ENCODE measurements at places on chromosomes 4 and X.

DNA sequence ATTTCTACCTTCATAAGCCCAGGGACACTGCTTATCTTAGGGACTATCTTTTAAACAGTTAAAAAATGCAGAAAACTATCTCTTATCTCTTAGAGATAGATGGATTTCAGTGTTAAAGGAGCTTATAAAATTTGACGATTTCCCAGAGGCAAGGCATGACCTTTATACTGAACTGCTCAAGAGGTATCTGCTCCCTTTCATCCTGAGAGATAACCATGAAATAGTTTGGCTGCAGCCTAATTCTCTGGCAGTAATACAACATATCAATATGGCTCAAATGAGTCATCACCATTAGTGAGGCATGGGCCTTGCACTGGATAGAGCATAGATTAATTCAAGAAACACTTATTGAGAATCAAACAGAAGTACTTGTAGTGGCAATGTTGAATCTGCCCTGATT lies 348.2 kb upstream of the GRIA3 start:
- DNase-seq, result no peak

DNA sequence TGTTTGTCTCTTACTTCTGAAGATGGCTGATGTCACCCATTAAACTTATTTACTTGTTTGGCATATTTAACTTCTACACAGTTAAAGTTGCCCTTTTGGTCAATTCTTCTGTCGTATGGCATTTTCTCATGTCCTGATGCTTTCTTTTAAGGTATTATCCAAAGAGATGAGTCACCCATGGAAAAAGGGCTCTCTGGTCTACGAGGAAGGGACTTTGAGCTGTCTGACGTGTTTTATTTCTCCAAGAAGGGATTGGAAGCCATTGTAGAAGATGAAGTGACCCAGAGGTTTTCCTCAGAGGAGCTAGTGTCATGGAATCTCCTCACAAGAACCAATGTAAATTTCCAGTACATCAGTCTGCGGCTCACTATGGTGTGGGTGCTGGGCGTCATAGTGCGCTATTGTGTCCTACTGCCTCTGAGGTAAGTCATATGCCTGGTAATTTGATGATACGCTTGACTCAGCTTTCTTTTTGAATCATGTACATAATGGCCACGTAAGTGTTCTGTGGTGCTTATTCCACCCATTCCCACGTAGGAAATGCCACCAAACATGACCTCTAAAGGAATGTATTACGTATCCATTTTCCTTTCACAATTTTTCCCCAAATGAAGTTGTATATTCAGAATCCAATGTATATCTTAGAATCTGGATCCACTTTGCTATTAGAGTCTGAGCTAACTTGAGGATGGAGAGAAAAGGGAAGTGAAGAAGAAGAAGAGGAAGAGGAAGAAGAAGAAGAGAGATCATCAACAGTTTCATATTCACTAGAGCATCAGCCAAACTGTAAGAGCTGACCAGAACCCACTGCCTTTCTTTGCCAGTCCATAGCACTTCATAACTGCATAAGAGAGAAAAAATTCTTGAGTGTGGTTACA lies 45.7 kb downstream of the GPAT3 start:
- DNase-seq, result no peak

DNA sequence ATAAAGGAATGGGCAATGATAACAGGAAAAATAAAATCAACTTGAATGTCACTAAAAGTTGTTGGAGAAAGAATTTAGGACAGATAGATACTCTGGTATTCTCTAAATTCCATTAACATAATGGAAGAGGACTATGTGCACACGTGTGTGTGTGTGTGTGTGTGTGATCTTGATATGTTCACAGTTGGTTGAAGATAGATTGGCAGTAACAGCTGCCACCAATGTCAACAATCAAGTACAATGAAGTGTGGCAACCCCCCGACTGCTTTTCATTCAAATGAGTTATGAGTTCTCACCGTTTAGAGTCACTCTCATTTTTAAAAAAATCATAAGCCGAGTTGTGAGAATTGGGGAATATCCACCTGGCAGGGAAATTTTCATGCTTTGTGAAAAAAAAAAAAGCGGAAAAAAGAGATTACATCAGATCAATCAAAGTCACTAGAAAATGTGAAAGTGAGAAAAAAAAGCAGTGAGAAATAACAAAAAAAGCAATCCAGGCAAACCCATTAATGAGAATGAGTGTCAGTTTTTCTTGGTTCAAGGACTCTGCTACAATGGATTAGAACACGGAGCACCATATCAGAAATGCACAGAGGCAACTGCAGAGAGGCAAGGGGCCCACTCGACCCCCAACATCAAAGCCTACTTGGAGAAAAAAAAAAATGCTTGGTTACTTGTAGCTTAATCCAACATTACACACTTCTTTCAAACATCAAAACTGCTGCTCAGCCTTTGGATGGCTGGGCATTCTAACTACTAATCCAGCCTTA lies 414.9 kb upstream of the PITX2 start:
- DNase-seq, result no peak

- DNase-seq, result no peak
These were observed 415.9 kb downstream of the BCOR start for GRCh38 chrX:39681885-39682284.

- DNase-seq, result no peak
These were observed 80.8 kb upstream of the ANK2 start for GRCh38 chr4:112968451-112969159.

- DNase-seq, result no peak
These were observed 63.6 kb upstream of the TSPAN5 start for GRCh38 chr4:98722000-98722399.

DNA sequence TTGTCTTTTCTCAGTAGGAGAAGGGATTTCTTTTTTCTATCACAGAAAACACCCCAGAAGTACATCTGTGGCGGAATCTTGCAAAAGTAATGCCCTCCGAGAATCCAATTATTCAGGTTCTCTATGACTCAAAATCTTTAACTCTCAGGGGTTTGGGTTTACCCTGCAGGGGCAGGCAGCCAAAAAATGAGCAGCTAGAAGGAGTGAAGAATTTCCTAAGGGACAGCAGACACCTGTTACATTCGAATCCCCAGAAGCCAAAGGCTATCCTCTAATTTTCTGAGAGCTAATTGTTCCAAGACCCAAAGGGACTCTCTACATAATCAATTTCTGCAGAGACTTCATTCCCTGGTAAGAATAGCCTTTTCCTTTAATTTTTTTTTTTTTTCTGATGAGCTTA lies 27.5 kb upstream of the CBR4 start:
- no peak for DNase-seq

DNA sequence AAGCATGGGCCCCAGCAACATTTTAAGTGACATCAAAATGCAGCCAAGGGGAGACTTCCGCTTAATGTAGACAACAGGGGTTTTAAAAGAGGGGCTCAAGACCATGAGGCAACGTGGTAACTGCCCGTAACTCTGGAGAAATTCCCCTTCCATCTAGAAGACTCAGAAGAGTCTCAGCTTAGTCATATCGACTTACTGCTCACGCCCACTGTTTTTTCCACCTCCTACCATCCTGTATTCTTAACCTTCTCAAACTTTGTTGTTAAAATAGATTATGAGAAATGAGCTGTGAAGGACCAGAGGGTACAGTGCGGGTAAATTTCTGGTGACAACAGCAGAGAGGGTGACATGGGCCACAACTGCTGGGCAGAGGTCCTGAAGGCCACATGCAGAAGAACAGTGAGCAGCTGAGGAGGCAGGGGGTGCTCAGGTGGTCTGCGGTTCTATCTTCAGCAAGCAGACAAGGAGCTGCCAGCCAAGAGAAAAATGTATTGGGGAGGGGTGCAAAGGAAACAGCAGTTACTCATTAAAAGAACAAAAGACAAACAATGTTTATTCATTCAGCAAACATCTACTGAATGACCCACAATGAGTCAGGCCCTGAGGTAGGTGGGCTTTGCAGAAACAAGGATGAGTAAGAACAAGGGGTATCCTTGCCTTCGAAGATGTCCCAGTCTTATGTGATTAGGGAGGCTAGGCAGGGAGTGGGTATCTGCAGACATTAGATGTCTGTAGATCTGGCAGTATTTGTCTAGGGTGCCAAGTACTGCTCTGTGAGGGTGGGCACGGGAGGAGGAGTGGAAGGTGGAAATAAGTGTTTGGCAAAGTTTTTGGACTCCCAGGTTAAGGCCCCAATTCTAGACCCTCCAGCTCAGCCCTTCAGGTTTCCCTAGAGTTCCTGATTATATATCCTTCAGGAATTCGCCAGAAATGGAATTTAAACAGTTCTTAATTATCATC lies 175.3 kb downstream of the TSPAN5 start:
- DNase-seq, result no peak

DNA sequence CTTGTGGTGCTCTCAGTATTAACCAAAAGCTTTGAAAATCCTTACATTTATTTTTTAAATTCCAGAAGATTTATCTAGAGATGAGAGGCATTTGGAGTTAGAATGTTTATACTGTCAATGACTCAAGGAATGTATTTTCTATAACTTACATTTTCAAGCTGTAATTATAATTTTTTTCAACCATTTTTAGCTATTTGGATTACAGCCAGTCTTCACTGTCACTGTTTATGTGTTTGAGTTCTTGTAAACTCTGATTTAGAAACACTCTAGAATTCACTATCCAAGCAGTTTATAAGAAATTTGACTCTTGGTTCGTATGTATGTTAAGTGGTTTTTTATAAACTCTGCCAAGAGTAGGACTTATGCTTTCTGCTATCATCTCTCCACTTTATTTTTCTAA lies 36.7 kb upstream of the GUCY1A1 start:
- DNase-seq, result no peak

GRCh38 chr4:109879081-109879480 lies 31.2 kb downstream of the LRIT3 start:
- no peak for DNase-seq

GRCh38 chr4:119810001-119810400 lies 181.4 kb upstream of the PDE5A start:
- DNase-seq, result no peak

DNA sequence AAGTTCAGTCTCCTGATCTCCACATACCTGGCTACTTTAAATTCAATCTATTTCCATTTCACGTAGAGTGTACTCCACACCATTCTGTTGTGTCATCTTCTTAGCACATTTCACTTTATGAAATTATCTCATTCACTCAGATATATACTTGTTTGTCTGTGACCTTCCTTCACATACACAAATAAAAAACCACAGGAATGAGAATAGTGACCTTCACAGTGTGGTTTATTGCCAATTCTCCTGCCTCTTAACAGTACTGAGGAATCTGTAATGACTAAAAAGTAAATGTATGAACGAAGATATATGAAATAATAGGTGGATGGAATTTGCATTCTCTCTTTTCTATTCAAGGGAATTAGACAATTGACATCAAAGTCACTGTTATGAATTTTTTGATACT lies 183.9 kb upstream of the PCDH7 start:
- no peak for DNase-seq

GRCh38 chr4:40990236-40990898 lies 224.0 kb downstream of the APBB2 start:
- DNase-seq, result no peak

- no peak for DNase-seq
These were observed 343 bp downstream of the DACH2 start for GRCh38 chrX:86148594-86148993.

DNA sequence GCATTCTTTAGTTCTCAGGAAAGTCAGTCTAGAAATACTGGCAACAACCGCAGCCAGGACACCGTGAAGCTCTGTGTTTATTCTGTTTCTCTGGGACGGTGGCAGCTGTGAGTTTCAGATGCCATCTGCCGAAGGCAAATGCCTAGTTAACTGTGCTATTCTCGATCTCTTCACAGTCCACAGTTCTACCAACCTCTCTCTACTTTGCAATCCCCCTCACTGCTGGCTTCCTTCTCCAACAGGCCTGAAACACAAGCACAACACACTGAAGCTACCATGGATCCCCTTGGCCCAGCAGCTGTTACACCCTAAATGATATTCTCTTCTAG lies 118.8 kb downstream of the ZNF827 start:
- no peak for DNase-seq

DNA sequence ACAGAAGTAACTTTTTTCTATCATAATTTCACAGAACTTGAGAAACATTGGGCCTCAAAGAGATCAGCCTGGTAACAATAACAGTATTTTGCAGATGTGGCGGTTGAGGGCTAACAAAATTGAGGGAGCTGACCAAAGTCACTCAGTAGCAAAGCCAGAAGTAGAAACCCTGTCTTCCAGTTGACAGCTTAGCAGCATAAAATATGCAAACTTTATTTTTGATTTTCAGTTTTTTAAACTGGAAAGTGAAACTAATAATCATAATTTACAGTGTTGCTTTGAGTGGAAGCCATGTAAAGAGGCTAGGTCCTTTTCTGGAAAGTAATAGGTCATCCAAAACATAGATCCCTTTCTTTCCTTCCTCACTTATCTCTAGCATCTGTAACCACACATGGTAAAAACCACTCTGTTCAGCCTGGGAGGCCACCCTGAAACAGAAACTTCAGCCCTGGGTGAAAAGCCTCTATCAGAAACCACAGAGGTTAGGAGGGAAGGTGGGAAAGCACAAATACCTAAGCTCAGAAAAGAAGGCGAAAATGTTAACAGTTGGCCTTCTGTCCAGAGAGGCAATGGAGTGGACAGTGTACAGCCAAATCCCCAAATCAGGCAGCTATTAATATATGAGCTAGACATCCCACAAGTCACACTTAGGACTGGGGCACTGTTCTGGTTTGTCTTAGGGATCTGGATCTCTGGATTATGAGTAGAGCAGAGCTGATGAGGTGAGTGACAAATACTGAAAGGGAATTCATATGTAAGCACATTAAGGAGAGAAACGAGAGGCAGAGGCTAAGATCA lies 61.1 kb upstream of the ARSJ start:
- DNase-seq, result no peak

DNA sequence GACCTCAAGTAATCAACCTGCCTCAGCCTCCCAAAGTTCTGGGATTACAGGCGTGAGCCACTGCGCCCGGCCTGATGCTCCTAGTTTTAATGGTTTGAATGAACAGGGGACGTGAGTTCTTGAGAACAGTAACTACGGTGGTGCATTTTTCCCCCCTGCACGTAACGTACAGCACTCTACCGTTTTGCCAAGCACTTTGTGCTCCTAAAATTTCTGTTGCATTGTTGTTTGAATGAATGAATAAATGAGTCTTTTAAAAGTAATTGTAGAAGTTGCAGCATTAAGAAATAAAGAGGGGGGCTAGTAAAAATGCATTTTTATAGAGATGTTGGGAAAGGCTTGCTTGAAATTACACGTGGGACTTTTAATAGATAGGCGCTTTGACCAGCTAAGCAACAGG lies at the start of gene RPA4:
Gene RPA4, plus strand, starts transcription at position 301 of the 400 bp plus-strand sequence. CDS start 403 bp downstream, outside the sequence.
- no peak for DNase-seq

DNA sequence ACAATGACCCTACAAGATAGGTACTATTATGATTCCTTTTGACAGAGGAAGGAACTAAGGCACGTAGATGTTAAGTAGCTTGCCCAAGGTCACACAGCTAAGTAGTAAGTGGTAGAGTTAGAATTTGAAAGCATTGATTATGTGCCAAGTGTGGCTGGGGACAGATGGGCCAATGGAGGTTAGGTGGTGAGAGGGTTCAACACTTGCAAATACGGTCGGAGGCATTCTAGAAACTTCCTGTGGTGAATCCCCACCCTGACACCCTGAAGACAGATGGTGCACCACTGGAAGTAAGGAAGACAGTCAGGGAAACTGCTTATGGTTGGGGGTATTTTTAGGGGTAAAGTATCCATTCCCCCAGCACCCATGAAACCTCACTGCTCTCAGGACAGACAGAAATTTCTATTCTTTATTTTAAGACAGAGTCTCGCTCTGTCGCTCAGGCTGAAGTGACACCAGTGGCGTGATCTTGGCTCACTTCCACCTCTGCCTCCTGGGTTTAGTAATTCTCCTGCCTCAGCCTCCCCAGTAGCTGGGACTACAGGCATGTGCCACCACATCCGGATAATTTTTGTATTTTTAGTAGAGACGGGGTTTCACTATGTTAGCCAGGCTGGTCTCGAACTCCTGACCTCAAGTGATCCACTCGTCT lies 142.5 kb downstream of the RASL11B start:
- DNase-seq, result no peak

- DNase-seq, result no peak
These were observed 109.6 kb downstream of the PACRGL start for GRCh38 chr4:20809812-20810211.

All from activated CD8-positive, alpha-beta memory T cell treated with anti-CD3 and anti-CD28 coated beads for 1 hour (primary cell).